ENCODE measurements at places on chromosomes 12 and 14.
A peak's percentile ranks its signal among the peaks of the same experiment; 100 is the strongest.

DNA sequence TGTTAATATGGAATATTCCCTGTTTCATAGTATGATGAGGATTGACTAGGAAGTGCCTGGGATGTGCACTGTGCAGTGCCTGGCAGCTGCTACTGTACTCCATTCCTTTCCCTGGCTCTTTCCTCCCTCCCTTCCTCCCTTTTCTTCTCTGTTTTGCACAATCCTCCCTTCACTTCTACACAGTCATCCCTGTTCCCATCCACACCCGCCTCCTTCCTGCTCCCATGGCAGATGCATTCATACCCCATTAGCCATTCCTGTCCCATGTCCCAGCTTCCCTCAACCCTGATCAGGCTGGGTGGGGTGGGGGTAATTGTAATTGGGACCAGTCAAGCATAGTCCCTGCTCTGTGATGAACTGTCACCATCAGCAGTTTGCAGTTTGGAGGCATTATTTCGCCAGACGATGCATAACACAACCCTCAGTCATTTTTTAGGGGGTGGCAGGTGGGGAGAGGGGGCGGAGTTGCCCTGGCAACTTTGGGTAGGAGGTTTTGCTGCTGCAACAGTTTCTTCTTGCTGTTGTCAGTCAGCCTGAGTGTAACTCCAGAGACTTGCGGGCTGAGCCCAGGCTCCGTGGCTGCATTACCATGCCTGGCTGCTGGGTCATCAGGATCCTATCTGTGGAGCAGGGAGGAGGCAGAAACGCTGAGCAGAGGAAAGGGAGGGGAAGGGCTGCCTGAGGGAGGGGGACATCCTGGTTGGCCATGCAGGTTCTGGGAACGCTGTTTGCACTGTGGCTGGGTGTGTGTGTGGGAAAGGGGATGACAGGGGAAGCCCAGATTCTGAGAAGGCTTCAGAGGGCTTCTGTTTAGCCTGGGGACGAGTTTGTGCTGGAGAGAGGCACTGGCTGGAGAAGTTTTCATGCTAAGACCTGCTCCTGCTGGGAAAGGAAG is 4.1 kb upstream of the KRT84 start:
- DNase-seq: peak; percentile 17

- DNase-seq: no peak
Measured at GRCh38 chr12:95548056-95548538, 3.2 kb downstream of the USP44 start.

DNA sequence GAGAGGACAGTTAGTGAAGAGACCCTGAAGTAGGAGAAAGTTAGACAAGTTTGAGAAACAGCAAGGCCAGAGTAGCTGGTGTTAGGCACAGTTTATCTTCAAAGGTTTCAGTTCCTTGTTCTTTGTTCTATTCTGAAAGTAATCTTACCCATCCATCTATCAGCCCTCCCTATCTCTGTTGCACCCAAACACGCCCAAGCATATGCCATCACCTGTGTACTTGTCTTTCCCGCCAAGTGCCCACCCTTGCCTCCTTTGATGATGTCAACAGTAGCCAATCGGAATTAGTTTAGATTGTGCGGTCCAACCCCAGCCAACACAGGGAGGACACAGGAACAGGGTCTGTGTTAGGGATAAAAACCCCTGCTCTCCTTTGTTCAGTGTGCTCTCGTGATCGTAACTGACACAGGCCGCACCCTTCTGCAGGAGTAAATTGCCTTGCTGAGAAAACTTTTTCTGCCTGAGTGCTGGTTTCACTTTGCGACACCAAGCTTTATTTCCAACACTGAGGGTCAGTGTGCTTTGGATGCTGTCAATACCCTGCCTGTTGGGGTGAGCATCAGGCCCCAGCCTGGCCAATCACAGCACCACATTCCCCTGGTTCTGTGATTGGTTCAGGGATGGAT is 4.7 kb upstream of the TMEM229B start:
- DNase-seq: no peak

DNA sequence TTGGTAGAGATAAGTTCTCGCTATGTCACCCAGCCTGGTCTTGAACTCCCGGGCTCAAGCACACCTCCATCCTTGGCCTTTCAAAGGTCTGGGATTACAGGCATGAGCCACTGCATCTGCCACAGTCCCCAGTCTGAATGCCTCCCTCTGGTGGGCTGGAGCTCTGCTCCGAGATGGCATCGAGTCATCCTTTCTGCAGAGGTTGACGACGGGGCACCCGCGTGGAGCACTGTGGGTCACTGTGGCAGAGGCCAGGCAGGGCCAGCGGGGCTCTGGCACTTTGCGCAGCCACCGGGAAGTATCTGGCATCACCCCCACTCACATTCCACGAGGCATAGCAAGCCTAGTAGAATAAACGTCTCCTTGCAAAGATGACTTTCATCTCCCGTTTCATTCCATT is 163.3 kb upstream of the DIO3 start:
- DNase-seq: no peak

- no peak for DNase-seq
Measured at GRCh38 chr12:26088998-26089397, 35.8 kb downstream of the BHLHE41 start.

DNA sequence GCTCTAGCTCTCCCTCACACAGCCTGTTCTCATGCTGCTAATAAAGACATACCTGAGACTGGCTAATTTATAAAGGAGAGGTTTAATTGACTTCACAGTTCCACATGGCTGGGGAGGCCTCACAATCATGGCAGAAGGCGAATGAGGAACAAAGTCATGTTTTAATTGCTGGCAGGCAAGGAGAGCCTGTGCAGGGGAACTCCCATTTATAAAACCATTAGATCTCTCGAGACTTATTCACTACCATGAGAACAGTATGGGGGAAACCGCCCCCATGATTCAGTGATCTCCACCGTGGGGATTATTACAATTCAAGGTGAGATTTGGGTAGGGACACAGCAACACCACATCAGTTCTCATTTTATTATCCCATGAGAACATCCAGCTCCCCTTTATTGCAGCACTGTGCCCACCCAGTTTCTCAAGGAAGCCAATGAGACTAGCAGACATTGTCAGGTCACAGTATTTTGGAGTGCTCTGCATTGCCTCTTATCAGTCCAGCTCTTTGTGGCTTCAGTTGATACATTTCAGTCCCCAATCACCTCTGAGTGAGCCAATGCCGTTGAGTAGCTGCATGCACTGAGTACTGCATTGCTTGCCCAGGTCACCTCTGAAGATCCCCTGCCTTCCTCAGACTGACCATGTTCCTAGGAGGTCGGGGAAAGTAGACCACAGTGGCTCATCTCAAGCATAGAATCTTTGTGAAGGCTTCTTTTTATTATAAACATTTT is 131.2 kb downstream of the CRADD start:
- no peak for DNase-seq

DNA sequence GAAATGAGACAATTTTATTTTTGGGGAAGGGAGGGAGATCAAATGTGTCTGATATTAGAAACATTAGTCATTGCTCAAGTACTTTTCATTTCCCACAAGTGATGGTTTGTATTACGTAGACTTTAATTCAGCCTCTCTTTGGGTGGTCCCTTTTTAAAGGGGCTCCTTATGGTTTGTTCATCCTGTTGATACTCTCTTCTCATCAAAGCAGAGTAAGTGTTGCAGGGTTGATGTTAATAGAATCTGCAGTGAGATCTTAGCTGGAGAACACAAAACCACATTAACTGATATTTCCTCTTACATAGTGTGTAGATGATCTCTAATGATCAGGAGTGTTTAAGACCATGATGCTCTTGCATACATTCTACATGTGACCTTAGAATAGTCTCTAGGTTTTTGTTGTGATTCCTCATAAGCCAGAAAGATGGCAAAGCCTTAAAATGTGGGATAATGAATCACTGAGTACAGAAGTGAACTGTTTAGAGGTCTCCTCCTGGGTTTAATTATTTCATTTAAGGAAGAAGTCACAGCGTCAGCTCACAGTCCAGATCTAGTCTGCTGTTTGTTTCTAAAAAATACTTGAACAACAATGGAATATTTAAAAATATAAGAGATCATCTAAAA is 87.4 kb upstream of the PTPRR start:
- DNase-seq: no peak

DNA sequence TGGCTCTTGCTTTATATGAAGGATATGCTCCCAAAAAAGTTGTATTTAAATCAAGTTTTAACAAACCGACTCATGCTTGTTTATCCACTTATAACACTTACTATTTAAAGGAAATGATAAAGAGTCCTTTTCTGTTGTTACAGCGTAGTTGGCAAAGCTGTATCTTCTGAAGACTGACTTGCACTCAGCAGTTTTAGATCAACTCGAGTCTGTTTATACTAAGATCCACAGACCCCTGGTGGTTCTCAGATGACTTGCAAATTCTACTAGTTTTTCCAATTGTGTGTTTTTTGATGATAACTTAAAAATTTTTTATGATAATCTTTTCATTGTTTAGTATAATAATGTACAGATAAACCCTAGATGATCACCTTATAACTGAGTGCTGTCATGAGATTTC is 475.8 kb downstream of the RGS6 start:
- DNase-seq: no peak

- no peak for DNase-seq
Measured at GRCh38 chr12:13941258-13942249, 39.8 kb downstream of the GRIN2B start.

GRCh38 chr14:25588751-25589150 is 538.8 kb upstream of the STXBP6 start:
- no peak for DNase-seq

- DNase-seq: no peak
Measured at GRCh38 chr12:115163710-115164109, 479.7 kb upstream of the TBX3 start.

- DNase-seq: no peak
Measured at GRCh38 chr14:53640695-53641094, 315.9 kb downstream of the BMP4 start.

GRCh38 chr12:101002696-101003419 is 207.2 kb downstream of the SLC5A8 start:
- no peak for DNase-seq

- no peak for DNase-seq
Measured at GRCh38 chr12:124884587-124885438, 21.1 kb upstream of the SCARB1 start.

- DNase-seq: no peak
Measured at GRCh38 chr12:132638541-132639408, 20.2 kb downstream of the P2RX2 start.

GRCh38 chr14:55065411-55065810 is 14.0 kb downstream of the MAPK1IP1L start:
- DNase-seq: no peak

- no peak for DNase-seq
Measured at GRCh38 chr12:101501410-101501995, 26.4 kb downstream of the SPIC start.

DNA sequence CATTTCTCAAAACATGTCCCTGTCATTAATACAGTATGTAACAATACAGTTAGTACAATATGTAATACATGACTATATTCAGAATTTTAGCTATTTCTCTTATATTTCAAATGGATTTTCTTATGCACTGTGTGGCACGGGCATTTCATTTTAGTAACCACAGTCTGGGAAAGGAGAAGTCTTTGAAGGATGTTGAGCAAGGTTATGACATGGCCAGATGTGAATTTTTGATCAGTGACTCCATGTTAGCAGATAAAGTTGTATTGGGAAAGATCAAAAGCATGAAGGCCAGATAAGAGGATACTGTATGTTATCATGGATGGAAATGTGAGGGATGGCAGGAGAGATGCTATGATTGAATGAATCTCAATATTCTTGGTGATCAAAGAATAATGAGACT is 285.2 kb downstream of the NAV3 start:
- no peak for DNase-seq

- no peak for DNase-seq
Measured at GRCh38 chr14:59161561-59162175, 26.8 kb upstream of the DAAM1 start.

DNA sequence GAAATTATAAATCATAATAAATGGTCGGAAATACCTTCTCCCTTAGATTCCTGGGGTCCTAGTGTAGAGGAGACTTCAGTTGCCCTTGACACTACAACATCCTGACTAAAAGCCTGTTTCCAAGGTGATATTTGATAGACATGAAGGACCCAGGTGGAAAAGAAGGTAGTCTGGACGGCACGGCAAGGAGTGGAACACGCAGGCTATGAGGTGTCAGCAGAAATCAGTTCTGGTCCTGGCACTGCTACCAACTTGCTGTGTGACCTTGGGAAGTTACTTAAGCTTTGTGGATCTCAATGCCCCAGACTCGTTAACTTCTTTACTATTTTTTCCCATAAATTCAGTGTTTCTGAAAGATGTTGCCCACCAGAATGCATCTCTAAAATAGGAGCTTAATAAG is 36.9 kb upstream of the BCL2L14 start:
- no peak for DNase-seq

- peak; percentile 32 for DNase-seq
Measured at GRCh38 chr12:8038659-8039114, 6.2 kb downstream of the FOXJ2 start.

DNA sequence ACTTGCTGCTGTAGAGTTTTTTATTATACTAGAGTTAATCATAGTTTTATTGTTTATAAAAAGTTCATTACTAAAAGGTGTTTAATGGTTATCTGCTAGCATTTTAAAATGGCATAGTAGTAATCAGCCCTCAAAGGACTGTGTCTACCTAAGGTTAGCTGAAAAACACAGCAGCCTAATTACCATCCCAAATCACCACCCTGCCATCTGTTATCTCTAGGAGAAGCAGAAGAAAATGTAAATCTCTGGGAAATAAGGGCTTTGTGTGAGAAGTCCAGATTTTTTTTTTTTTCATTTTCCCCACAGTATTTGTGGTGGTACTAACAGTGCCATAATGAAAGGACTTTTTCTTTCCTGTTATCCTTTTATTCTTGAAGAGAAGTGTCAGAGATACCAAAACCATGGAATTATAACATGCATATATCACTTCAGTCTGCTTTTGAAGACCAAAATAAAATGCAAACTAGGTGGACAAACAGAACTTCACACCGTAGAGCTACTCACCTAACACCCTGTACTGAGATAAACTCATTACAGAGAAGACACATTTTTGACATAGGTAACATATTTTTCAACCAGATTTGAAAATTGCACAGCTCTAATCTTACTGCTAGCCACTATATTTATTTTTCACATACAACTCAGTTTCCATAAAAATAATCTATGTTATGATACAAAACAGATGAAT is 876.2 kb downstream of the C12orf50 start:
- no peak for DNase-seq

- no peak for DNase-seq
Measured at GRCh38 chr14:72906316-72906715, 12.4 kb upstream of the DPF3 start.

- DNase-seq: no peak
Measured at GRCh38 chr12:12922191-12922616, 29.8 kb downstream of the GPRC5D start.

DNA sequence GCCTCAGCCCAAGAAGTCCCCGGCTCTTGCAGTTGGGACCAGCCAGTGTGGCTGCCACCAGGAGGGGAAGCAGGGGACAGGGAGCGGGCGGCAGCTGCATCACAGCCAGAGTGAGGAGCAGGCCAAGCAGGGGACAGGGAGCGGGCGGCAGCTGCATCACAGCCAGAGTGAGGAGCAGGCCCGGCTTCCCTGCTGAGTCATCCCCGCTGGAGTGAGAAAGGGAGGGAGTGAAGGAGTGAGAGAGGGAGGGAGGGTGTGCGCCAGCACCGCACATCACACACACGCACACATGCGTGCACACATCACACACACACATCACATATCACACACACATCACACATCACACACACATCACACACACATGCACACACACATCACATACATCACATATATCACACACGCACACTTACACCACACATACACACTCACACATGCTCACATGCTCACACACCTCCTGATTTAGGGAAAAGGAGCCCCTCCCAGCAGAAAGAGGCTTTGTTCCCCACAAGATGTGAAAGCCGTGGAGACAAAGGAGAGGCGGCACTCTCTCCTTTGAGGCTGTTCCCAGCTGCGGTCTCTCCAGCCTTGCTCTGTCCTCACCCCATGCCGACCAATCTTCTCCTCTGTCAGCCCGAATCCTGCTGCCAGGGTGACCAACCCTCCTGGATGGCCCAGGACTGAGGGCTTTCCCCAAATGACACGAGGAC is 16.7 kb upstream of the ZDHHC22 start:
- peak; percentile 77 for DNase-seq

All from hippocampal formation (tissue), 2 donors.